ENCODE measurements at places on chromosomes 1 and 21.
A peak's percentile ranks its signal among the peaks of the same experiment; 100 is the strongest.

- DNase-seq, result no peak
Measured at GRCh38 chr1:169395955-169396354, 28.0 kb downstream of the BLZF1 start.

DNA sequence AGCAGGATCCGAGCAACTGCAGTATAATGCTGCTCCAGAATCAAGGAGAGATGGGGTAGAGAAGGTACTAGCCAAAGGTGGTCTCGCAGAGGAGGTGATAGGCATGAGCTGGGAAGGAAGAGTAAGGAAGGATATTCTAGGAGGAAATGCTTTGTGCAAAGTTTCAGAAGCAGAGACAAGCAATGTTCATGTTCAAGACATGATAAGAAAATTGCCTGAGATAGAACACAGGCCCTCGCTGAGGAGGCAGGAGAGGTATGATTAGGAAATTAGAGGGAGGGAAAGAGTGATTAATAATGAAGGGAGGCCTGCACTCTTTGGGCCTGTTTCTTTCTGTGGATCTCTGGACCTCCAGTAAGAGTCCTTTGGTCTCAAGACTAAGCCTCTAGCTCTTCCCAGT is 12.9 kb upstream of the ETV3 start:
- no peak for DNase-seq

DNA sequence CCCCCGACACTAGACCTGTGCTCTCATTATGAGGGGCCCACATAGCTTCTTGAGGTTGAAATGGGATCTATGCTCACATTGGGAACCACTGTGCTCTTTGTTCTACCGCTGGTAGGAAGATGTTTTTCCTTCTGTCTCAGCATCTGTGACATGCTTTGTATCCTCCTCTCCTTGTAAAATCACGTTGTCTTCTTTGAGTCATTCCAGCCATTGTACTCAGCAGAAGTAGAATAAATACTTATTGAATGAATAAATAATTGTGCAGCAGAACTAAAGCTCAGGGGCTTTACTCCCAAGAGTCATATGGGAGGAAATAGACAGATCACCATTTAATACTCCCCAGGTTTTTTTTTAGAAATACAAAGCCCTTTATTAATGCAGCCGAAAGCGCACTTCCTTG is 66.3 kb upstream of the EDEM3 start:
- DNase-seq, result no peak

- peak; percentile 24 for DNase-seq
Measured at GRCh38 chr1:159211331-159212136, 6.9 kb downstream of the ACKR1 start.

DNA sequence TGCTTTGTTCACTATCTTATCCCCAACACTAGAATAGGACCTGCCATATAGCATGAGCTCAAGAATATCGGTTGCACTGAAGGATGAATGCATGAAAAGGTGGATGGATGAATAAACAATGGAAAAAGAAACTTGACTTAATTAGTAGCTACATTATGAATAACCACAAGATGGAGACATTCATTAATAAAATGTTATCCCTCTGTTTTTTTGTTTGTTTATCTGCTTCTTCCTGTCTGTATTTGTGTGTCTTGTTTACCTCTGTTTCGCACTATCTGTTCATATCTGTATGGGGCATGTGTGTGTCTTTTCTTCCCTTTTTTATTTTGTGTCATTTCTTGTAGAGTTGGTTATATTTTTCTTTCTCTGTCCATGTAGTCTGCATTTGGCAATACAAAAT is 1.1 kb upstream of the OR14I1 start:
- no peak for DNase-seq

- no peak for DNase-seq
Measured at GRCh38 chr1:61782771-61783170, 40.5 kb downstream of the PATJ start.

DNA sequence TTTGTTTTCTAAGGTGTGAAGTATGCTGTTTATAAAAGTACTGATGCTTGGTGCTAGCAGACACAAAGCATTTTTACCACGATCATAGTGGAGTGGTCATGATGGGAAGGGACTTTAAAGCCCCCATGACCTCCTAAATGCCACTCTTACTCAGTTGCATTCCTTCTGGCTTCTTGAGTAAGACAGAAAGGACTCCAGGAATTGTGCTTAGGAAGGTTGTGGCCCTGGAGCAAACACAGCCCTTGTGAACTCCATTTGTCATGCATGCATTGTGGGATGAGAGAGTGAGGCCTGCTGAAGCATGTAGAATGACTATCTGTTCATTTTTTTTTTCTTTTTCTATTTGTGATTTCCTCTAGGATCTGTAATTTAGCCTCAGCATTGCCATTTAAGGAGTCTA is 34.2 kb downstream of the AK5 start:
- no peak for DNase-seq

- DNase-seq, result no peak
Measured at GRCh38 chr1:29706936-29707335, 470.6 kb downstream of the PTPRU start.

DNA sequence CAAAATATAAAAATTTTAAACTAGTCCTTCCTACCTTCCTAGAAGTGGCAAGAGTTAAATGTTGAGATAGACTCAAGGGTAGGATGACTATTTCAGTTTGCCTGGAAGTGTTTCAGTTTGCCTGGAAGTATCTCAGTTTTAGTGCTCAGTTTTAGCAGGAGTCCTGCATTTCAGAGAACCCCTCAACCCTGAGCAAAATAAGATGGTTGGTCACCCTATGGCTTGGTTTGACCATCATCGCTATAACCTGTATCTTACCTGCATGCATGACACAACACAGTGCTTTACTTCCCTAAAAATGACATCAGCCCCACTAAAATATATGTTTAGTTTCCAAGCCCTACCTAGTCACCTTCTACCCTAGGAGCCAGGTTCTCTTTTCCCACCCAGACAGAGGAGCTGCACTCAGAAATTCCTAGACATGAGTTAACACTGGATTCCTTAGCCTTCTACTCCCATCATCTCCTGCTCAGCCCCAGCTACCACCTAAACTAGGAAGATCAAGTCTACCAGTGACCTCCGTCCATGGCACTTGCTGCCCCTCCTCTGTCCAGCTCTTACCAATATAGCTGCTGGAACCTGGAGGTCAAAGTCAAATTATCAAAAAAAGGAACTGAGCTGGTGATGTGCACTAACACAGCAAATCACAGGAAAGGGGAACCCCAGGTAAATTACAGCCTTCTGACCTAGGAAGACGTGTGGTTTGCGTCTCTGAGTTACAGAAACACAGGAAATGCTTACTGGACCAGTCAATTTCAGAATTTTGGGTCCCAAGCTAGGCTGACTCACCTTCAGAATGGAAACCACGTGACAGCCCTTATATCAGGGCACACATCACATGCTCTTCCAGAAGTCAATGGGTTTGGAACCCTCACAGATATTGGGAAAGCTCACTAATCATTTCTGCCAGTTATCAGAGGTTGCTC is 2.2 kb upstream of the G0S2 start:
- DNase-seq, result no peak

DNA sequence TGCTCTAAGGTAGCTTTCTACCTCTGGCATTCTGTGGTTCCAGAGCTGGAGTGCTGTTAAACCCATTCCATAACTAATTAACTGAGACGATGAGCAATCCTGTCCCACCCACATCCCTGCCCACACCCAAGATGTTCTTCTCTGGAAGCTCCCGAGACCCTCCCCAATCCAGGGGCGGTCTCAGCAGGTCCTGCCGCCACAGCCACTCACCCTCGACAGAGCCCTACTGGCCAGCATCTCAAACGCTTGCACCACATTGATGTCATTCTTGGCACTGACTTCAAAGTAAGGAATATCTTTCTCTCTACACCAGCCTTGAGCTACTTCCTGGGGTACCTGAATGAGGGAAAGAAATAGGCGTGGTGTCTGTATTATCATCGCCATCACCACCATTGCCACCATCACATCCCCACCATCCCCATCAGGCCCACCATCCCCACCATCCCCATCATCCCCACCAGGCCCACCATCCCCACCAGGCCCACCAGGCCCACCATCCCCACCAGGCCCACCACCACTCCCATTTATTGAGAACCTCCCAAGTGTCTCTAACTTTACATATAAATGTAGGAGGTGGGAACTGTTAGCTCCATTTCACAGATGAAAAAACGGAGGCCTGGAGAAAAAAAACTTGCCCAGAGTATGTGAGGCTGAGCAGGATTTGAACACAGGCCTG is 17.7 kb downstream of the RAB7B start:
- no peak for DNase-seq

GRCh38 chr1:64133036-64133435 is 70.4 kb upstream of the UBE2U start:
- DNase-seq, result peak; percentile 73

GRCh38 chr1:26417111-26417759 is 6.6 kb downstream of the LIN28A start:
- peak; percentile 45 for DNase-seq

GRCh38 chr21:37365517-37366481 is 774 bp upstream of the DYRK1A start:
- no peak for DNase-seq

- no peak for DNase-seq
Measured at GRCh38 chr1:214677945-214678344, 75.0 kb downstream of the CENPF start.

- DNase-seq, result no peak
Measured at GRCh38 chr1:168135116-168135920, 1.4 kb downstream of the GPR161 start.

DNA sequence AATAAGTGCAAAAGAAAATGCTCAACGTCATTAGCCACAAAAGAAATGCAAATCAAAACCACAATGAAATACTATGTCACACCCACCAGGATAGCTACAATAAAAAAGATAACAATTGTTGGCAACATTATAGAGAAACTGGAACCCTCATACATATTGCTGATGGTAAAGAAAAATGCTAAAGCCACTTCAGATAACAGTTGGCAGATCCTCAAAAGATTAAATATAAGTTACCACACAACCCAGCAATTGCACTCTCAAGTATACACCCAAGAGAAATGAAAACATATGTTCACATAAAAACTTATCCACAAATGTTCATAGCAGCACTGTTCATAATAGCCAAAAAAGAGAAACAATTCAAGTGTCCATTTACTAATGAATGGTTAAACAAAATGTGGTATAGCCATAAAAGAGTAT is 20.7 kb downstream of the TRIM33 start:
- DNase-seq, result no peak

DNA sequence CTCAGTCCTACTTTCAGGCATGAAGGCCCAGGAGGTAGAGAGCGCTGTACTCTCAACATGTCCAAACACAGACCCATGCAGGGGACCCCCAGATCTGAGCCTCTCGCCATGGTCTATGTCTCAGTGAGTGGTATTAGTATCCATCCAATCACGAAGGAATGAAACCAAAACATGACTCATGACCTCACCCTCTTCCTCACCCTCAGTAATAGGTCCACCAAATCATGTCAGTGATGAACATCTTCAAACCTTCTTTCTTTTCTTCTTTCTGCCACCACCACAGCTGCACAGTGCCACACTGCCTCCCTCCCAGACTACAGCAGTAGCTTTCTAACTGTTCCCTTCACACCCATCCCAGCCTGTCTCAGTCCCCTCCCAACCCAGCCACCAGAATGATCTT is 16.8 kb downstream of the C1orf116 start:
- DNase-seq, result no peak

GRCh38 chr1:167109125-167109524 is 15.2 kb downstream of the STYXL2 start:
- no peak for DNase-seq

- no peak for DNase-seq
Measured at GRCh38 chr21:44969066-44969670, 29.3 kb downstream of the SLX9 start.

DNA sequence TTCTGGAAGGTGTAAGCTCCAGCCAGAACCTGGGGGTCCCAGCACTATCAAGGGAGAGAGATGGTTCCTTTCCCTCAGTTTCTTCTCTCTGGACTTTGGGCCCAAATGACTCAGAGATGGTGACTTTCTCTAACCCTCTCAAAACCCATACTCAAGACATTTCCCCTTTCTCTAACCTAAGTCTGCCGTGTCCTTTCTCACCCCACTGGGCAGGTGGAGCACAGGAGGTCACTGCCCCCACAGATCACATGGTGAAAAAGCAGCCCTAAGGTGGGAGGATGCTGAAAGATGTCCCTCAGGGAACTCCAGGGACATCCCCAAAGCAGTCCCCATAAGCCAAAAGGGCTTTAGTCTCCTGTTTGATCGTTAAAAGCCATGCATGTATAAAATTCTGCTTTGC is 173.7 kb downstream of the HIVEP3 start:
- no peak for DNase-seq

DNA sequence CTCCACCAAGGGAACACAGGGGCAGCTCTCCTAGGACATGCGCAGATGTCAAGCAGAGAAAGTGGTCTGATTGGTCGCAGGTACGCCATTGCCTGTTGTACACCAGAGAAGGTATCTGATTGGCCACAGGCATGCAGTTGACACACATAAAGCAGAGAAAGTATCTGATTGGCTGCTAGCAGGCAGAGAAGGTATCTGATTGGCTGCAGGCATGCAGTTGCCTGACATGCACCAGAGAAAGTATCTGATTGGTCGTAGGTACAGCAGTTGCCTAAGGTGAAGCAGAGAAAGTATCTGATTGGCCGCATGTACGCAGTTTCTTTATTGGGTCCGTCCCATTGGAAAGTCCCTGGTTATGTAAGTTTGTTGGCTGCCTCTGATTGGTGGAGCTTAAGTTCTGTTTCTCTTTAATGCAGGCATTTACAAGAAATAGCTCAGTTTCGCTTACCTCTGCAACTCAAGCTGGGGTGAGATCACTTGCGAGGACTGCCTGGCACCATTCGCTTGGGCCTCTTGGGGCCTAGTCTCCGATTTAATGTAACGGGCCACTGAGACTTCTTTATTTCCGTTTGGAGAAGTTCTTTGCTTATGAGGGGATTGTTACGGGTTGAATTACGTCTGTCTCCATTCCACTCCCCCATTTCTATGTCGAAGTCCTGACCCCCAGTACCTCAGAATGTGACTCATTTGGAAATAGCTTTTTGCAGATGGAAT is 74.2 kb downstream of the SIK1 start:
- peak; percentile 33 for DNase-seq

- no peak for DNase-seq
Measured at GRCh38 chr1:32142446-32143301, 34.8 kb downstream of the KPNA6 start.

- DNase-seq, result no peak
Measured at GRCh38 chr1:19412654-19413053, 72.7 kb downstream of the CAPZB start.

DNA sequence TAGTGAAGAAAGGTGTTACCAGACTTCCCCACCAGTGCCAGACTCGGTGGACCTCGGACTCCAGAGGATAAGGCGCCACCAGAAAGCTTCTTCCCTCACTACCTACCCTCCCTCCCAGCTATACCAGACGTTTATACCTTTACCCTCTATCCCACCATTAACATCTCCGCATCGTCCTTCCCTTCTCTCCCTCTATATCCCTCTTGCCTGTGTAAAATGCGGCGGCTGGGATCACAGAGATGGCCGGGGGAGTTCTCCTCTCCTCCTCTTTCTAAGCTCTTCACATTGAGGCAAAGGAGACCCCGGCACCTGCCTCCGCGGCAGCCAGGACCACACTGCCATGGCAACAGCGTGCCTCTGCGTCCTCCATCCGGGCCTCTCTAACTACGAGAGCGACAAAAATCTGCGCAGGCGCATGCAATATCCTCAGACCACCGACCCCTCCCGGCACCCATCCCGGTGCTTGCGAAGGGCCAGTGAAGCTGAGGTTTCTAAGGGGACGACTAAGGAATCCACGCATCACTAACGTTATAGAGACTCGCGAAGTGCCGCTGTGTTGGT is at the start of gene CCDC181:
TSS of gene CCDC181 (minus strand) at position 394 of the 561 bp plus-strand sequence. CDS start 2,547 bp downstream, outside the sequence.
- peak; percentile 10 for DNase-seq

GRCh38 chr1:8518490-8518801 is 200.5 kb downstream of the SLC45A1 start:
- DNase-seq, result no peak

GRCh38 chr1:167344615-167345385 is 124.1 kb downstream of the POU2F1 start:
- no peak for DNase-seq

- no peak for DNase-seq
Measured at GRCh38 chr1:53576381-53576801, 117.2 kb downstream of the DMRTB1 start.
